DMS79 (cell line): ENCODE measurements at places on chromosomes 1 and 21.

DNA sequence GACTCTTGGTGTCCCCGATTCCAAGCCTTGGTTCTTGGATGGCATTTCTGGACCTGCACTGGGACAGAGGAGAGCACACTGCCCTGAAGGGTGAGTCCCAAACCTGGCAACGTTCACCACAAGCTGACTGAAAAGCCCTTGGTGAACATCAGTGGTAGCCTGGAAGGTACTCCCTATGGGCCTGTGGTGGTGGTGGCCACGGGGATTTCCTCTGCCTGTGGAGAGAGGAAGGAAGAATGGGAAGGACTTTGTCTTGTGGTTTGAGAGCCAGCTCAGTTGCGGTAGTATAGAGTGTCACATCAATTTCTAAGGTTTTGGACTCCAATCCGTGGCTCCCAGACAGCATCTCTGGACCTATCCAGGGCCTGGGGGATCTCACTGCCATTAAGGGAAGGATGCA lies 50.7 kb downstream of the DNAH14 start:
- no peak for DNase-seq

DNA sequence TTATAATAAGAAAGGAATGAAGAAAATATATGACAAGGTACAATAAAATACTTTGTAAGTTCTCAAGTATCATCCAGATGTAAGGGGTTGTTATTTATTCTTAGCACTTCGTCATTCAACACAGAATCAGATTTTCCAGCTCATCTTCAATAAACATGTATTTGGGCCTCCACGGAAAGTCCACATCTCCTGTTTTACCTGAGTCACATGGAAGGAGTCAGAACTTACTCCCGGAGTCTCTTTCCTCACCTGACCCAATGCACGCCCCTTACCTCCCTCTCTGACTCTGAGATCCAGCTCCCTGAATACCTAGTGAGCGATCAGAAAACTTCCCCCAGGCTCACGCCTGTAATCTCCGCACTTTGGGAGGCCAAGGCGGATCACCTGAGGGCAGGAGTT lies 1.5 kb upstream of the PMVK start:
- no peak for DNase-seq

GRCh38 chr1:27000817-27001460 lies 7.4 kb downstream of the TRNP1 start:
- no peak for DNase-seq

GRCh38 chr1:98003442-98003841 lies 82.6 kb upstream of the DPYD start:
- no peak for DNase-seq

DNA sequence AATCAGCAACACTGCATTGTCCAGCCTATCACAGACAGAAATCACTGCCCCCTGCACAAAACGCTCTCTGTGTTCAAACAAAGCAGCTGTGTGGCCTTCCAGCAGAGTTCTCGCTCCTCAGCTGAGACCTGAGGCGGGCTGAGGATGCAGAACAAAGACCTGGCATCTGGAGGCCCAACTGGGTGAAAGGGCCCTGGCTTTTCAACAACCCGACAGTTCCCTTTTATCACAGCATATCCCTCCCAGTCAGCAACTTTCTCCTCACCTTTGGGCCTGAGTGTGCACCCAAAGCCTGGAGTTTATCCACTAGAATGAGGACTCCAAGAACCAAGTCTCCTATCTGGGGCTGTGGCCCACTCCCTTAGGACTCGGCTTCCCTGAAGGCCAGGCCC lies 42.6 kb upstream of the A3GALT2 start:
- peak; percentile 69 for DNase-seq

GRCh38 chr1:9376886-9377333 lies 84.2 kb downstream of the SPSB1 start:
- no peak for DNase-seq

GRCh38 chr1:65175171-65176055 lies 27.4 kb downstream of the AK4 start:
- DNase-seq = no peak

DNA sequence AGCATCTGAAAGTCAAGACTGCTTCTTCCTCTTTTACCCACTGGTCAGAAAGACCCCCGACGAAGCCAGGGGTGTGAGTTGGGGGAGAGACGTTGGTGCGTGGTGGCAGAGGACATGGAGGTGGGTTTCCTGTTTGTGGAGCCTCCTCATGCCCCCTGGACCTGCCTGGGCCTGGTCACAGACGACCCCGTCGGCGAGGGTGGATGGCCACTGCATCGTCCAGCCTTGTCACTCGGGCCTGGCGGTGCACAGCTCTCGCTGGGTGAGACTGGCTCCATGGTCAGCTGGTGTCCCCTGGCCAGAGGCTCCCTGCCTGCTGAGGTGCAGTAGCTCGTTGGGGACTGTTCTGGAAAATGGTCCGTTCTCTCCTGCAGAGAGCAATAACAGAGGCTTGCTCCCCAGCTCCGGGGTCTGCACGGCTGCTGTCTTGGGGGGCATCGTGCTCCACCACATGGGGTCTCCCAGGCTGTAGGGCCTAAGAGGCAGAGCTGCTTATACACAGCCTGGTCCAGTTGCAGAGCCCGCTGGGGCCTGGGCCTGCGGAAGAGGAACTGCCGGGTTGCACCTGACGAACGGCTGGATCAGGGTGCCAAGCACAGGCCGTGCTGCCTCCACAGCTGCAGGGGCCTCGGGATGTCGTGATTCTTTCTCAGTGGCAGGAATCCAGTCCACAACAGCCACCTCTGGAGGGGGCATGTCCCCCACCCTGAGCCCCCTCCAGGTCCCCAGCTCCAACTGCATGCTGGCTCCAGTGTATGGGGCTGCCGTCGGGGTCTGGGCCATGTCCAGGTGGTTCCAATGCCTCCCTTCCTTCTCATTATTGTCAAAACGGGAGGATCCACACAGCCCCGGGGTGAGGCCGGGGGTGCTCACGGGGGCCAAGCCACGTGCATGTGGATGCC lies 18.0 kb upstream of the ACTRT2 start:
- no peak for DNase-seq

DNA sequence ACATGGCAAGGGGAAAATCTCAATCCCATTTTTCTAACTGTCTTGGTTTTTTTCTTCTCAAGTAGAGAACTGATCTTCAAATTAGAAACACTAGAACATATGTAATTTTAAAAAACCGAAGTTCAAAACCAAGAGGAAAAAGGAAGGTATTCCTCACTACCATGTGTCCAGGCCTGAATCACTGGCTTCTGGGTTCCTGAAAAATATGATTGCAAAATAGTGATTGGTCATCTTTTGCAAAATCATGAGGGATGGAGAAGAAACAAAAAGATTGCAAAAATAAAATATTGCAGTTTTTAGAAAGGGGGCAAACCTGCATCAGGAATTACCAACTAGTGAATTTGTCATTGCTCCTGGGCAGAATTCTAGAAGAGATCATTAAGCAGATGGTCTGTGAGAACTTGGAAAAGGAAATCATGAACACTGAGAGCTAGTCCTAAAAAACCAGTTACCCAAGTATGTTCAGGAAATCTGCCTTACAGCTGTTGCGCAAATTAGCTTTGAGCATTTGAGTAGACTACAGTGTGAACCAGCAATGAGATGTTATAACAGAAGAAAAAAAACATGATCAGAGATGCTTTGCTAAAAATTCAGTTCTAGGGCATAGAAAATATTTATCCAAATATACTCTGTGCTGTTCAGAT lies 49.4 kb downstream of the SPATA46 start:
- DNase-seq = no peak

GRCh38 chr1:171196351-171196750 lies 11.3 kb downstream of the FMO2 start:
- no peak for DNase-seq
